Cortex of kidney (tissue), 1 donor: ENCODE measurements at places on chromosomes 7 and 10.

DNA sequence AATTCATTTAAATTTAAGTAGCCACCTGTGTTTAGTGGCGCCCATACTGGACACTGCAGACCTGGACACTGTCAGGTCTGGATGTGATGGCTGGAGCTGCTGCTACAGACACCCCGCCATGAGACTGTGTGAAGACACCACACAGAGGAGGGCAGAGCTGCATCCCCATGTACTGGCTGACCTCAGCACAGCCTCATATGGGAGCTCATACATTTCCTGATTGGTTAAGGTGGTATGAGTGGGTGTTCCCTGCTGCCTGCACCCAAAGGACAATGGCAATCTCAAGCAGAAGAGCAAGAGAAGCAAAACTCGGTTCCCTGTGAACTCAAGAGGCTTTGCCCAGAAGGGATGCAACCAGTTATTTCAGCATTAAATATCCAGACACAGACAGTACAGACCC, 60.0 kb downstream of the DLG5 start:
- DNase-seq = no peak

DNA sequence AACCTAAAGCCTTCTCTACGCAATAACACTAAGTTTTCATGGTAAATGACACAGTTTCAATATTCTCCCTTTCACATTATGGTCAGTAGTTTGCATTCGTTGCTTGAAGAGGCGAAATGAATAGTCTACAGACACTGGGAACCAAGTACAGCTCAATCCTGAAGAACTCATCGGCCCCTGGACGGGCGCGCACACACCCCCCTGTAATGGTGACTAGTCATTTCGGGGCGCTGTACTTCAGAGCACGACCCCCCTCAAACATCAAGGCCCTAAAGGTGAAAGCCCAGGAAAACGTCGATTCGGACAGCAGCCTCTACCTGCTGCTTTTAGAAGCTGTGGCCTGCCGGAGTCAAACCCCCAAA, 1.0 kb downstream of the NT5C2 start:
- no peak for DNase-seq

GRCh38 chr7:15309872-15310271, 251.9 kb downstream of the AGMO start:
- no peak for DNase-seq

DNA sequence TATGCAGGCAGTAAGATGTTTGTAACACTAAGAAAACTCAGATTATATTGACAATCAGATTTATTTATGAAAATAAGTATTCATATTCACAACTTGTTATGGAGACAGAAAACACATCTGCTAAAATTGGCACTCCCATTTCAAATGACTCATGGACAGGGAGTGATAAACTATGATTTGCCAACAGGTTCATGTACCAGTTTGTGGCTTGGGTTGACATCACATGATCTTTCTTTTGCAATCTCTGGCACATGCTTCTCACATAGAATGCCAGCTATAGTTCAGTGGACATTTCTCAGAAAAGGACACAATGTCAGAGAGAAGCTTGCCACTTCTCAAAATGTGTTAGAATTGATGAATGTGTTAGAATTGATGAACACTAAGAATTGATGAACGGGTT, 663.2 kb upstream of the ANKRD30A start:
- no peak for DNase-seq

DNA sequence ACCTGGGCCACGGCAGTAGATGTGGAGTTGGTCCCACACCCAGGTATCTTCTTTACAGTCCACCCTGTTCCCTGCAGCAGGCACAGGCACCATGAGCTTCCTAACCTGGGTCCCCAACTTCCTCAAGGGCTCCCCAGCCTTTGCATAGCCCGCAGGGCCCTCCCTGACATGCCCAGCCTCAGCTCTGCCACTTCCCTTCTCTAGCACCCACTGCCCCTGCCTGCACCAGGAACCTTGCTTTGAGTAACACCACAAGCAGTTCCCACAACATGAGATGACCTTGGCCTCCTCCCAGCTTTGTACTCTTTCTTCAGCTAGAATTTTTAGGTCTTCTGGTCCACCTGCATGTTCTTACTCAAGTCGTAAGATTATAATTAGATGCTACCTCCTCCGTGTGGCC, 92.2 kb upstream of the ZPBP start:
- DNase-seq = no peak

DNA sequence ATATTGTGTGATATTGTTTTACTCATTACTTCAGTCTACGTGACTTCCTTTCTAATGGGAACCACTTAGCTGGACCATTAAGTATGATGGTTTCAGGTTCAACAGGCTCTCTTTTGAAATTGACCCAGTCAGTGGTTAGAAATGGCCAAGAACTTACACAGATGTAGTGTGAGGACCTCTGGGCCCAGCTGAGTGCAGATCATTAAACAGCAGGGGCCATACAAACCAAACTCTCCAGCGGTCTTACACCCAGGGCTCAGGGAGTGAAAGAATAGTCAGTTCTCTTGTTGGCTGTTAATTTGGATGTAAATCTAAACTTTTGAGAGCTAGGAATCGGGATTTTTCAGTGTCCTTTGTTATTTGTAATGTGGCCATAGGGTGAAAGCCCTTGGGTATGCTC, 107.3 kb downstream of the CELF2 start:
- DNase-seq = no peak

DNA sequence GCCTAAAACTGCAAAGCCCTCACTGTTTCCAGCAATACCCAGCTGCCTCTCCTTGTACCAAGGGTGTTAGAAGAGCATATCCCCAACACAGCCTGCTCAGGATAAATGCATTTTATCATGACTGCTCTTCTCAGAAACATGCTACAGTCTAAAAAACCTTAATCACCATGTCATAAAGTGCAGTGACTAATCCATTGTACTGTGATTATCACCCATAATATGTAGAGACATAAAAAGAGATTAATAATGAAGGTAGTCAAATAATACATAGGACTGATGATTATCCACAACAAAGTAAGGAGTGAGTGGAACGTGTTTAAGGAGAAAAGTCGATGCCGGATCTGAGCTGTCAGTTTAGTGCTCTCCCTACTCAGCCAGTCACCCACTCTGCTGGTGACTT, 12.2 kb upstream of the WDR11 start:
- no peak for DNase-seq

GRCh38 chr7:38628630-38629385, 2.4 kb downstream of the AMPH start:
- no peak for DNase-seq

DNA sequence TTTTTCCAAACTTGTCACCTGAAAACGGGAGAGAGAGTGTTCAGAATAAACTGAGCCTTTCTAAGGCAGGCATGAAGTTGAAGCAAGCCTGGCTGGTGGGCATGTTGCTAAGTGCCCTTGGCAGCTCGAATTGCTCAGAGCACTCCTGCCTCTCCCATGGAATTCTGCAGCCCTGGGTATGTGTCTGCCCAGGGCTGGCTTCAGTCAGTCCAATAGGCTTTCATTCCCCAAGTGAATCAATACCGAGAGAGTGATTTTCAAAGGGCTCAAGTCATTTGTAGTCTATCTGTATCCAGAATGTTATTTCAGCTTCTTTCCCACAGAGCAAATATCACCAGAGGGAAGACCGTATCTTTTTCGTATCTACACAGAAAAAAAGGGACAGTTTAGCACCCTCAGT, 415.5 kb upstream of the COBL start:
- no peak for DNase-seq

DNA sequence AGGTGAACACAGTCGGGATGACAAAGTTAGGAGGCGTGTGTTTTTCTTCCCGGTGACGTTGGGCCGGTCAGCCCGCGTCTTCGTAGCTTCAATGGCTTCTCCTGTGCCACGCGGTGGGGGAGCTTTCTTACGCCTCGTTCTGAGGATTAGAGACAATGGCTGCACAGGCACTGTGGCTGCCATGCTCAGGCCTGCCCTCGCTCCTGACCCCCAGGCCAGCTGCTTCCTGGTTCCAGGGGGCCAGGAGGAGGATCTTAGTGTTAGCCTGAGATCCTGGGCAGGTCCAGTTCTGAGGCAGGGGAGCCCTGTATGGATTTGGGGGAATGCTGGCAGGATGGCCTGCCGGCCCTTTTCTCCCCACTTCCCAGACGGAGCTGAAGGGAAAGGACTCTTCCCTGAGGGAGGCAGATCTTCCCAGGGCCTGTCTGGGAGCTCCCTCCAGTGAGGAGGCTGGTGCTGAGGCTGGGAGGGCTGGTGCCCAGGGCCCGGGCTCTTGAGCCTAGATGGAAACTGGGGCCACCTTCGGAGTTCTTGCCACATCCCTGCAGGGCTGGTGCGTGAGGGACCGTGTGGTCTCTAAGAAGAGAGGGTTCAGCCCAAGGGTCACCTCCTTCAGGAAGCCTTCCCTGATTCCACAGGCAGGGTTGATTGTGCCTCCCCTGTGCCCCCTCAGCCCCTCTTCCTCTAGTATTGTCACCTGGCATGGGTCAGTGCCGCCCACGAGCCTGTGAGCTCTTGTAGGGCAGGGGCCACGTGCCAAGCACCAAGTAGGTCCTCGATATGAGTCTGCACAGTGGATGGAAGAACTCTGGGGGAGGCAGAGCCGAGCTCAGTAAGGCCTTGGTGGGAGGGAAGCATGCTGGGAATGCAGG, 101.4 kb downstream of the GRK5 start:
- DNase-seq = no peak

DNA sequence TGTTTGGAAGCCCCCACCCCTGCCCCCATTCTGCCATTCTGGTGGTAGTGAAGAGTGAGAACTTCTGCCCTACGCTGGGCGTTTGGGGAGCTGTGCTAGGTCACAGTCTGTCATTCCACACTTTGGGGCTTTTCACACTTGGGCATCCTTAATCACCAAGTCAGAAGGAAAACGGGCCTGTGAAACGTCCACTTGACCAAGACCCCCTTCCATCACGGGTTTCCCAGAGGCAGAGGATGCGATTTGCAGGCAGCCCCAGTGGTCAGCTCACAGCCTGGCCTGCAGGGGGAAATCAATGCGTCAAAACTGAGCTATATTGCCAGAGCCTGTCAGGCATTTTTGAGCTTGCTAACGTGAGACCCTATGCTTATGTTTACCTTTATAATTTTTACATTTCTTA, 663.3 kb upstream of the MGMT start:
- no peak for DNase-seq

- DNase-seq = no peak
These were observed 3.7 kb downstream of the FLNC start for GRCh38 chr7:128833946-128834325.

DNA sequence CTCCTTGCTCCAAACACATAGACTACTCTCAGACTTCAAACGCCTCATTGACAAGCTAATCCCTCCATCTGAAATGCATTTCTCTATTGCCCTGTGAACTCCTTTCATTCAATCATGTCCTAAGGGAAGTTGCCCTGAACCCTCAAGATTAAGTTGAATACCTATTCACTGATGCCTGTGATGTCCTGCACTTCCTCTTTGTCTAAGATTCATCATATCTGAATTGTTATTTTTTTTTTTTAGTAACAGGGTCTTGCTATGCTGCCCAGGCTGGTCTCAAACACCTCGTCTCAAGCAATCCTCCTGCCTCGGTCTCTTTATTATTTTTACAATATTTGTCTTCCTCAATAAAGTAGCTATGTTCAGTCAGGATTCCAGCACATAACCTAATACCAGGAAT, 3.2 kb downstream of the PSMA2 start:
- no peak for DNase-seq

DNA sequence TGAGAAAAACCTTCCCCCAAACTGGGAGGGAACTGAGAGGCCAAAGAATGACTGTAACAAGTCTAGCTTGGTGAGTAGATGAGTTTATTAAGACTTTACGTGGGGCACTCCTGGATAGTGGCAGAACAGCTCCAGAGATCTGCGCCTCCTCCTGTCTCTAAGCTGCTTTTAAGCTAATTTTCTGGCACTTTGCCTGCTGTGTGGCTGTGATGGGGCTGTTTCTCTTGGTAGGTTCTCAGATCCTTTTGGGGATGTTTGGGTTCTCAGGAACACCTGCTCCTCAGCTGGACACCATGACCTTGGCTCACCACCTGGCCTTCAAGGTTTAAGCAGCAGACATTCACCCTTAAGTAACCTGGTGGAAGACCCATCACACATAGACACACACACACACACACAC, 68.3 kb downstream of the AKR1E2 start:
- no peak for DNase-seq

DNA sequence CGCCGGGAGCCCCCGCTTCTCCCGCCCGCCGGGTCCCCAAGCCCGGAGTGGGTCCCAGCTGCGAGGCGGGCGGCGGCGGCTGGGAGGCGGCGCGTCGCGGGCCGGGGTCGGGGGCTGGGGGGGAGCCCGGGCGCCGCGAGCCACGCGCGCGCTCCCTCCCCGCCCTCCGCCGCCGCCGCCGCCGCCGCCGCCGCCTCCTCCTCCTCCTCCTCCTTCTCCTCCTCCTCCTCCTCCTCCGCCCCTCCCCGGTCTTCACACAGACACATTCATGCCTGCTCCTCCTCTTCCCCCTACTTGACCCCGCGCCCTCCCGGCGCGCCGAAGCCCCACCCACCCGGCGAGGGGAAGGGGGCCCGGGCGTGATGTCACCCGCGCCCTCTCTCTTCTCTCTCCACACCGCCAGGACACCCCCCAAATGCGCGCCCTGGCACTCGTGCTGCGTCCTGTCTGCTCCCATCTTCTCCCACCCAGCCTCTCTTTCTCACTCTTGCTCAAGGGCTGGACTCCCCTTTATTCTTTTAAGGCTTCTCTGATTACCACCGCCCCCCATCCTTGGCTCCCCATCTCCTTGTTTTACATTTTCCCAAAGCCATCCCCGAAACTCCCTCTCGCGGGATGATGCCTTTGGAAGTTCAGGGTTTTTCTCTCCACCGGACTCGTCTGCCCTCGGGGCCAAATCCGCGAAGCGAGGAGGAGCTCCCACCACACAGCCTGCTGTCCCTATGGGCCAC, 967 bp upstream of the GLI3 start:
- DNase-seq = no peak

GRCh38 chr10:103120977-103121735, 71.9 kb downstream of the NT5C2 start:
- DNase-seq = no peak

GRCh38 chr10:116185199-116185867, 87.7 kb downstream of the GFRA1 start:
- DNase-seq = no peak

GRCh38 chr7:100476903-100477870, 1.8 kb downstream of the TSC22D4 start:
- DNase-seq = no peak

DNA sequence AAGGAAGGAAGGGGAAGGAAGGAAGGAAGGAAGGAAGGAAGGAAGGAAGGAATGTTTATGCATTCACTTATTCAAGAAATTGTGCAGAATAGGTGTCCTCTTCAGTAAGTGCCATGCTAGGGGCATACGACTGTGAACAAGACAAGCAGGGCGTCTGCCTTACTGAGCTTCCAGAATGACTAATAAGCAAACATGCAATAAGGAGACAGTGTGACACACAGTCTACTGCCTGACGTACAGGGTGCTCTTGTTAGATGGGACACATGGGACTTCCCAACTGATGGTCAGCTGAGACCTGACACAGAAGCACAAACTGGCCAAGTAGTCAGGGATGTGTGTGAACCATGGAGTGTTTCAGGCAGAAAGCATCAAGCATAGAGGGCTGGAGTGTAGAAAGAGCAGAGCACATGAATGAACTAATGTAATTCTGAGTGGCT, 18.2 kb downstream of the DNAJC12 start:
- no peak for DNase-seq
